Renal cortex interstitium (tissue), 15 donors: ENCODE measurements at places on chromosomes 4 and X. TPM values are rescaled to one million over a fixed set of nuclear protein-coding genes. Genes with fewer than 3 reads are reported as not detected.

Gene SOX3
- not detected for polyA plus RNA-seq

Gene KDR
- polyA plus RNA-seq = 43.8 TPM

Gene CFP
- 1.8 TPM for polyA plus RNA-seq

Gene PRAF2
- 38.6 TPM for polyA plus RNA-seq

GRCh38 chrX:123199338-123199737 is 15.3 kb downstream of the GRIA3 start:
- DNase-seq = no peak

GRCh38 chr4:93912146-93912545 is 83.6 kb downstream of the ATOH1 start:
- DNase-seq = no peak

- DNase-seq = no peak
These were observed at the start of gene ATP1B4 for GRCh38 chrX:120361764-120362305. Gene ATP1B4, plus strand, starts transcription at chrX:120362089. Its CDS starts 80 bp downstream, at chrX:120362169.

- no peak for DNase-seq
These were observed 7.6 kb upstream of the PRRG3 start for GRCh38 chrX:151687635-151688034.

GRCh38 chrX:45295259-45295986 is 94.7 kb upstream of the DIPK2B start:
- DNase-seq = peak; percentile 57

GRCh38 chr4:2961811-2962441 is 1.3 kb downstream of the NOP14 start:
- no peak for DNase-seq
